Testis (tissue), 5 donors: ENCODE measurements at places on chromosomes 4 and X. TPM values are rescaled to one million over a fixed set of nuclear protein-coding genes. Genes with fewer than 3 reads are reported as not detected.
A peak's percentile ranks its signal among the peaks of the same experiment; 100 is the strongest.

S100P gene
- 3.5 TPM for polyA plus RNA-seq

LGI2 gene
- polyA plus RNA-seq = 3.4 TPM

NALF2 gene
- 2.3 TPM for polyA plus RNA-seq

RASGEF1B gene
- 5.3 TPM for polyA plus RNA-seq

- no peak for DNase-seq
Observed at GRCh38 chr4:16457944-16458343, 231.7 kb upstream of the TAPT1 start.

GRCh38 chr4:99394896-99395295 is 40.2 kb downstream of the ADH7 start:
- no peak for DNase-seq

DNA sequence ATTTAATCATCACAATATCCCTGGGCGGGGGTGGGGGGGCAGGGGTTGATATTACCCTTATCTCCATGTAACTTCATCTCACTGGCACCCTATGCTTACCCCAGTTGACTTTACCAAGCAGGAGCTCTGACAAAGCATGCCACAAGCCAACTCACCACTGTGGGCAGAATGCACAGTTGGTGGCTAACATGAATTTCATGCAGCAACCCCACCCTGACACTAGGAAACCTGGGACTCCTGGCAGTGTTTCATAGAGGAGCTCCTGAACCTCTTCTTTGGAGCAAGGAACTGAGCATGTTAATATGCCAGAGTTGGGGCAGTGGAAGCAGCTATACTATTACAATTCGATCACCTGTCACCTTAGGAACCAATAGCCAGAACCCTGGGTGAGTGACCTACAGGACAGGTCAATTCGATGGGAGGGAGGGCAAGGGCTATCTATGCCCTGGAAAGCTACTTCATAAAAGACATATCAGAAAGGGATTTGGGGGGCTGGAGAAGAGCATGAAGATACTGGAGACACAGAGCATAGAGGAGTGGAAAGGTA is 97.2 kb upstream of the ACSL4 start:
- DNase-seq = no peak

DNA sequence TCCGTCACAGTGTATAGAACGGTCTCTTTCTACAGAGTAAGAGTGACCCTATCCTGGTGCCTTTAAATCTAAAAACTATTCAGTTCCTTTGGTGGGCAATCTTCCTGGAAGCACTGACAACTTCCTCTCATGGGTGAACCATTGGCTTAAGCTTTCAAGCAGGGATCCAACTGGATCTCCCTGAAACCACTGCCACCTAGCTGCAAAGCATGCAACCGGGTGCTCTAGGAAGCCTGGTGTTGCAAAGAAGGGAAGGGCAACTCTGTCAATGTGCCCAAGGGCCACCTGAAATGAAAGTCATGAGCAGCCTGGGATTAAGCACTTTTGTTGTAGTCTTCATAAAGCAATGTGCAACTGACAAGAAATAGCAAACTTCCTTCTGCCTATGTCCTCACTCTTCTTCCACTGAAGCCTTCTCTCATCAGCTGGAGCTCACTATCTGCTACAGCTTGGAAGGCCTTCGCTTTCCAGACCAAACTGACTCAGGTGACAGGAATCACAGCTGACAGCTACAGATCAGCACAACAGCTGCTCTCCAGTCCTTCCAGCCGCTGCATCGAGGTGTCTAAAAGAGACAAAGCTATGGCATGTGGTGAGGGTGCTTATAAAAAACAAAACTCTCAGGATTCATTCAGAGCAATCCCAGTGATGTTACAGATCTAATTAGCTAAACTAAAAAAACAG is 46.1 kb downstream of the SETD7 start:
- DNase-seq = peak; percentile 35

DNA sequence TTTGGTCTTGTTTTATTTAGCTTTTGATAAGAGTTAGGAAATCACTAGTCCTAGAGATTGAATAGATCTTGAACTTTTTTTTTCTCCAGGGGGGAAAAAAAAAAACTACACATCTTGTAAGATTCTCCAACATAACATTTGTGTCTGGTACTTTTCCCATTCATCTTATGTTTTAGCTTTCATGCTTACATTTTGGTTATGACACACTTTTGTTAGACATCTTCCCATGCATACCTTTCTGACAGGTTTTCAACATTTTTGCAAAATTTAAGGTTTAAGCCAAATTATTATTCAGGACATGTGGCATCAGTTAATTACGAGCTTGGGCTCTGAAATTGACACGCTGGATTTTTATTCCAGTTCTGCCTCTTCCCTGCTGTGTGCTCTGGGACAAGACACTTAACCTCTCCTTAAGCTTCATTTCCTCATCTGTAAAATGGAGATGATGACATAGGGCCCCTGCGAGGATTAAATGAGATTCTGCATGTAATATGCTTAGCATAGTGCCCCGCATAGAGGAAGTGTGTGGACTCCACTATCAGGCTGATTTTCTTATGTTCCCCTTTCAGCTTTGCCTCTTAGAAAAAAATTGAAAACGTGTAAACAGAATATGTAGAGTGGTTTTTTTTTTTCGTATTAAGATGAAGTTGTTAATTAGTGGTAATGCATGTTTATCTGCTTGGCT is 5.3 kb downstream of the KIT start:
- DNase-seq = no peak

GRCh38 chr4:83855044-83855443 is 319.1 kb downstream of the GPAT3 start:
- DNase-seq = no peak

GRCh38 chrX:50579955-50580354 is 109.3 kb upstream of the DGKK start:
- DNase-seq = peak; percentile 55

DNA sequence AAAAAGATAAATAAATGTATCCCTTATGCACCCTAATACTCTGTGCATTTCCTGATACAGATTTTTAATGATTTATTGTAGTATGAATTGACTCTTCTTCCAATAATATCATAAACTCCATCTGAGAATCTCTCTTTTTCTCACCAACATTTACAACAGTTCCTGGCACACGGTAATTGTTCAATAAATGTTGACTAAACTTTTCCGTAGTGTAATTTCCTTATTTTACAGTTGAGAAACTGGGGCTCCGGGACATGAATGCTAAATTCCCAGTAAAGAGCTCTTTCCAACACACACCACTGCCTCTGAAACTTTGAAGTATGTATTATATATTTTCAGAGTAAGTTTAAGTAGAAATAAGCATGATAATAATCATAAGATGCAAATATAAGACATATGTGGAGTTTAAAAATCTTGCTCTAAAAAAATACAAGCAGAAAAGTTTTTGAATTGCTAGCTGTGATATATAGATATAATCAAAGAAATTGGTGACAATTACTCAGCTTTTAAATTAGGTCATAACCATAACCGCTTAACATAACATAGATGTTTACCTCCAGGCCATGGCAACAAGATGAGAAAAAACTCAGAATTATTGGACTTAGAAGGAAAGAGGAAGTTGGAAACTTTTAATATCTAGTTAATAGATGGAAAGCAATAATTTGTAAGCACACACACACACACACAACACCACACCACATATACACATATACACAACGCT is 28.2 kb upstream of the ANTXR2 start:
- DNase-seq = no peak

- no peak for DNase-seq
Observed at GRCh38 chr4:12844141-12844540, 640.0 kb downstream of the RAB28 start.

DNA sequence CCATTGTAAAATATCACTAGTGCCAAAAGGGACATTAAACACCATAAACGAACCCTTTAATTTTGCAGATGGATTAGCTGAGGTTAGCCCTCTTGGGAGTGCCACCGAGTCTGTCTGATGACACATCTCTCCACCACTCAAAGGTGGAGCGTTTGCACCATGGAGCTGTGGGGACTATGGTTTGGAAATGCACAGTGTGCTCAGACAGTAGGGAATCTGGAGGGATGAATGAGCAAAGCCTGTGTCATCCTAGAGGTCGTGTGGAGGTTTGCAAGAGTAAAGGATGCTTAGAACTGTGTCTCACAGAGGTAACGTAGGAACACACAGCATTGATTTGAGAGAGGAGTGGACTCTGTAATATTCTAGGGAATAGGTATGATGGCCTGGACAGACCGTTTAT is 93.7 kb downstream of the CLNK start:
- DNase-seq = no peak

GRCh38 chr4:108449129-108449528 is 171.2 kb upstream of the RPL34 start:
- no peak for DNase-seq

GRCh38 chr4:17875402-17876070 is 64.8 kb downstream of the NCAPG start:
- no peak for DNase-seq

GRCh38 chr4:10243856-10244255 is 127.3 kb upstream of the WDR1 start:
- no peak for DNase-seq

DNA sequence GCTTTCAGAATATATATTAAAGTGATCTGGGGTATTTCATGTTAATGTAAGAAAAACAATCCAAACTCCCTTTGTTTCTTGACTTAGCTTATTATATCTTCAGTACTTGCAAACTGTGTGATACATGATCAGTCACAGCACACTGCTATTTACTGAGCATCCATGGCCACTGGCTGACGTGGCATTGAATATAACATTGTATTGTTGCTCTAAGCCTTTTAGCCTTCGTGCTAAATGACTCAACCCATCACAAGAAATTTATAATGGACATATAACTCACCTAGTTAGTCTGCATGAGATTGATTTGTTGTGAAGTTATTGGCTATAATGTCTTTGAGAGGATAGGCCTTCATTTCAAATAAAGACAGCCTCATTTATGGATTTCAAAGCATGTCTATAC is 642.6 kb downstream of the IL1RAPL1 start:
- no peak for DNase-seq

DNA sequence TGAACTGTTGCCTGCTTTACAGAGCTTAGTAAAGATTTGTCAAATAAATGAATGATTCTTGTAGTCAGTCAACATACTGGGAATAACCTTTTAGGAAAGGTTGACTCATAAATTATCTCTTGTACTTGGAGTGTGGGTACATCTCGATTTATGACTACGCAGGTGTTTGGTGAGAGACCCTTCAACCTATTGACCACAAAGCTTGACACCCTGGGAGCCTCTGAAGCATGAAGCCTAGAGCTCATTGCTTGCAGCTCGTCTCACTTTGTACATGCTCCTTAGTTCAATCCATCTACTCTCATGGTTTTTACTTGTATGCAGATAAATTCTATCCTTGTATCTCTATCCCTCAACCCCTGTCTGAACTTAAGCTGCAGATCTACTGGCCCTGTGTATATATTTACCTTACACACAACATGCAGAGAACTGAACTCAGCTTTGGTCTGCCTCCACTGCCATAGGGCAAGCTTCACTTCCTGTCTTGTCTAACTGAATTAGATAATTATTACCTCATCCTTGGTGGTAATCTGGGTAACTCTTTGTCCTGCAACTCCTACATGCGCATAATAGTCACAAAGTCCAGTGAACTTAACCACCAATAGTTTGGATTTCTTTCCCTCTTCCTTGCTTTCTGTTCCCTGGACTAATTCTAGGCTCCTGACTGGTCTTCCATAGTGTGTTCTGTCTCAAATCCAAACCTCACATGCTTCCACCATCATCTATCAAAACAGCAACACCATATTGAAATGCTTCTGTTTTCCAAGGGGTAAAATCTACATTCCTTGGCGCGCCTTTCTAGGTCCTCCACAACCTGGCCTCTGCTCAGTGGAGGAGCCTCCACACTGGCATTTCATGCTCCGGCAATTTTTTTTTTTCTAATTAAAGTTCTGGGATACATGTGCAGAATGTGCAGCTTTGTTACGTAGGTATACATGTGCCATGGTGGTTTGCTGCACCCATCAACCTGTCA is 32.2 kb upstream of the FAT1 start:
- DNase-seq = no peak

- DNase-seq = peak; percentile 41
Observed at GRCh38 chr4:70703619-70704214, 15.4 kb downstream of the UTP3 start.

DNA sequence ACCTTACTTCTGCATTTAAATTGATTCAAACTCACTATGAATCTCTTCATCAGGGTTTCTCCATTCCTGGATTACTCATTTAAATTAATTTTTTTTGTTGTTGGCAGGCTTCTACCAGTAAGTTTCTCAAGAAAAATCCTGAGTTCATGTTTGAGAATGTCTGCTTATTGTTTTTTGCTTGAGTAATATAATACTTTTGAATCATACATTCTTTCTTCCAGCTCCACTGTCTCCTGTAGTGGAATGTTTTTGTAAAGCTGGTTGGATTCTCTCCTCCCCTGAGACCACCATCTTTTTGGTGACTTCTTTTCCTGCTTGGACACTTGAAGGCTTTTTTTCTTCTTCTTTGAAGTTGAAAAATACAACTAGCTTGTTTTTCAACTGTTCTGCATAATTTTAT is 4.3 kb upstream of the MID1IP1 start:
- DNase-seq = no peak

- no peak for DNase-seq
Observed at GRCh38 chrX:19291086-19291485, 52.6 kb upstream of the PDHA1 start.

GRCh38 chrX:151679798-151680402 is 15.4 kb upstream of the PRRG3 start:
- no peak for DNase-seq

DNA sequence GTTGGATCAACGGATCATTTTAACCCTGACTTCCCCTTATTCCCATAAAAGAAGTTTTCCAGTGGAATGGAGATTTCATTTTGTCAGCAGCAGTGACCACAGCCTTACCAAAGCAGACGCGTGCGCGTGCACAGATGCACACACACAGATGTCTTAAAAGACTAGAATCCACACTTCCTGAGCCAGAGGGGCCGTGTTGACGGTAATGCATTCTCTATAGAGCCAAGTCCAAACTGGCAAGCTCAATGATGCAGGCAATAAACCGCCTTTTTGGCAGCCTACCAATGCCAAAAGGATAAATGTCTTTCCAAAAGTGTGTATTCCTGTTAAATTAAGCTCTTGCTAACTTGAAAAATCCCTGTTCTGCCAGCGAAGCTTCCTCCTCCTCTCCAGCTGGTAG is 18.8 kb upstream of the CLDN34 start:
- no peak for DNase-seq
